Epithelial cell of alveolus of lung (primary cell): ENCODE measurements at places on chromosomes 11 and 22. TPM values are rescaled to one million over a fixed set of nuclear protein-coding genes. Genes with fewer than 3 reads are reported as not detected.

Gene HEPACAM
- not detected in 2 replicates for total RNA-seq

Gene PAK1
- 18.5 and 30.1 TPM in 2 replicates for total RNA-seq

Gene MRGPRX4
- total RNA-seq: not detected in 2 replicates

Gene CHRM4
- 0.39 TPM in 1 of 2 replicates, not detected in the other for total RNA-seq

Gene UBQLNL
- total RNA-seq: 0.13 and 0.40 TPM in 2 replicates

Gene HMBS
- total RNA-seq: 41.4 and 51.0 TPM in 2 replicates

Gene DLG2
- total RNA-seq: 0.26 and 1.6 TPM in 2 replicates

Gene CDON
- total RNA-seq: 1.3 and 12.1 TPM in 2 replicates

Gene RFPL2
- total RNA-seq: not detected in 2 replicates
